Stimulated activated CD4-positive, alpha-beta T cell treated with anti-CD3 and anti-CD28 coated beads, Interleukin-15, amount 100 ng/mL, for 24 hours (primary cell): ENCODE measurements at places on chromosomes 6 and 20.

DNA sequence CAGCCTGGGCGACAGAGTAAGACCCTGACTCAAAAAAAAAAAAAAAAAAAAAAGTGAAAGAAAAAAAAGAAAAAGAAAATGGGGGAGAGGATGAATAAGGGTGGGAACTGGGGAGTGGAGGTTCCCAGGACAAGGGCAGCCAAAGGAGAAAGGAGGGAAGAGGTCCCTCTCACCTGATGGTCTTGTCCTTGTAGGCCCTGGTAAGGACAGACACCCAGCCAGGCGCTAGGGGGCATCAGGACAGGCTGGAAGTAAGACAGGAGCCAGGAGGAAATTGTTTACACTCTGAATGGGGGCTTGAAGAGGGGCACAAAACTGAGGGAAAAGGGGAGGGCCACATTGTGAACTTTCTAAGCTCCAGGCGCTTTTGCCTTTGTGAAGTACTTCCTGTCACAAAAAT, 2.3 kb upstream of the ALDH5A1 start:
- no peak for DNase-seq

DNA sequence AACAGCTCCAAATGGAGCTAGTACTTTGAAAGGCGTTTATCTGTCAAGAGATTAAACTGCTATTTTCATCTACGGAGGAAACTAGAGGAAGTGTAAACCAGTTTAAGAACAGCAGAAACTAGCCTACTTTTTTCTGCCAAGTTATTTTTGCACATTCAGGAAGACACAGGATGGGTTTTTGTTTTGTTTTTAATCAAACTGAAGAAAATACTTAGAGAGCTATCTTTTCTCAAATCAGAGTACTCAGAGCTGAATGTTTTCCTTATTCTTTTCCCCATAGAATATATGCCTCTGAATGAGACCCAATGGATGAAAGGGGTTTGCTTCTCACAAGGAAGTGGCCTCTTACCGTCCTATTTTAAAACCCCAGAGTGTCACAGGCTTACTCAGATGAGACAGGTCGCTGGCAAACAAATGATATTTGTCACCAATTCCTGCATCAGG, 538.5 kb downstream of the CD83 start:
- DNase-seq, result no peak

DNA sequence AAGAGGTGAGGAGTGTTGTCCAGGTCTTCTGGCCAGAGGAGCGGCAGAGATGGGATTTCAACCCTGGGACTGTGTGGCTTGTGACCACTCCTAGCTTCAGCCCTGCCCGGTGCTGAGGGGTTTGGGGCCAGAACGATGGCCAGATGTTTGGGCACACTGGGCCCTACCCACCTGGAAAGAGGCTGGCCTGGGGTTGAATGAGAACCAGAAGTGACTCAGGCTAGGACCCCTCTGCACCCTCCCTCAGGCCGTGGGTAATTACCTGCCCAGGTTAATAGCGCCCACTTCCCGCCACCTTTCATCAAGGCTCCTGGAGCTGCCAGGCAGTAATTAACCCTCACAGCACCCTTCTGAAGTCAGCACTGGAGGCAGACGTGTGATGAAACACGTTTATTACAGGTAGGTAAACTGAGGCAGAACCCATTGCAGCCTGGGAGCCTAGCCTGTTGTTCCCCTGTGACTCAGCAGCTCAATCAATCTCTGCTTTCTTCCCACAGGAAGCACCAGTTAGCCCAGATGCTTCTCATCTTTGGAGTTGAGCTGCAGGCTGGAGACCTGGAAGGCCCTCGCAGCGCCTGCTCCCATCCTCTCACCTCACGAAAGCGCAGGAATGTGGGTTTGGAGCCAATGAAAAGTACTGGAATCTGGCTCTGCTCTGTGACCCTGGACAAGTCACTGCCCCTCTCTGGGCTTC, 120.8 kb downstream of the CEBPB start:
- DNase-seq, result no peak

DNA sequence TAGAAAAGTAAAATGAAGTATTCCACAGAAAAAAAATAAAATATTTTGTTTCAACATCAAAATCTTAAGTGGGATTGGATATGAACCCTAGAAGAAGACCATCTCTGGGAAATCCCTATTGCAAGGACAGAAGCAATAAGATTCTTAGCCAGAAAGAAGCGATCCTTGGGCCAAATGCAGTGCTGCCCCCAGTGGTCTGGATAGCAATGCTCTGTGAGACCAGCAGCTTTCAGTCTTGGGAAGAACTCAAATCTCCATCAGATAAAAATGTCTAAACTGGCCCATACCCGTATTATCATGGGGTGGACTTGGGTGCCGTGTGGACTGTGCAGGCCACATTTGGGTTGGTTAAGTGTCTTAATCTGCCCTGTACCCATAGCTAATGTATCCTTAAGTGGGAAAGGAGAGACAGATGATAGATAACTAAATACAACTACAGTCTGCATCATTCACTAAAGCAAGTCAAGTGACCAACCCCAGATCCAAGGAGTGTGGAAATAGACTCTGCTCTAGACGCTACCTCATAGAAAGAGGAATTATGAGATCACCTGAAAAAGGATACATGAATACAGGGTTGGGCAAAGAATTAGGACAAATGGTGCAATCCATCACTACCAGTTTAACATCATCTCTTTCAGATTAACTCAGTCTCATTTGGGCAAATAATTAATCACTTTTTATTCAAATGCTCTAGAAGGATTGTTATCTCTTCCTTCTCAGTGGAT, 38.9 kb upstream of the SNAP25 start:
- DNase-seq, result no peak

- no peak for DNase-seq
These were observed 20.7 kb downstream of the RIPK1 start for GRCh38 chr6:3088968-3089367.

DNA sequence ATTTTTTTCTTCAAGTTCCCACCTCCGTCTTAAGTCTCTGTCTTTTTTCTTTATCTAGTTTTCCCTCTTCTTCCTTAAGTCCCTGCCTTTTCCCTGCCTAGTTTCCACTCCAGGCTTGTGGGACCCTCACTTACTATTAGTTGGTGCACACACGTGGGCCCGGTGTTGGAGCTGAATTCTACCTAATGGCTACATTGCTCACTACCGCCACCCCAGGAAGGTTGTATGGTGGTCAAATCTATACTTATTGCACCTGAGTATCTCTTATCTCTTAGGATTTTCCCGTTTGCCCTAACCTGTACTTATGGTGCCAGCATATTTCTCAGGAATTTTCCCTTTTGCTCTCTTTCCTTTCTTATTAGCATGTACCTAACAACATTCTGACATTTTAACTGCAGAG, 692.8 kb downstream of the EPM2A start:
- peak; percentile 3 for DNase-seq

GRCh38 chr20:48826883-48827771, 672 bp downstream of the PREX1 start:
- peak; percentile 50 for DNase-seq

GRCh38 chr20:33177866-33178265, 9.9 kb downstream of the BPIFA2 start:
- no peak for DNase-seq

GRCh38 chr6:27889628-27890444, 22.4 kb downstream of the OR2B2 start:
- DNase-seq, result peak; percentile 28

DNA sequence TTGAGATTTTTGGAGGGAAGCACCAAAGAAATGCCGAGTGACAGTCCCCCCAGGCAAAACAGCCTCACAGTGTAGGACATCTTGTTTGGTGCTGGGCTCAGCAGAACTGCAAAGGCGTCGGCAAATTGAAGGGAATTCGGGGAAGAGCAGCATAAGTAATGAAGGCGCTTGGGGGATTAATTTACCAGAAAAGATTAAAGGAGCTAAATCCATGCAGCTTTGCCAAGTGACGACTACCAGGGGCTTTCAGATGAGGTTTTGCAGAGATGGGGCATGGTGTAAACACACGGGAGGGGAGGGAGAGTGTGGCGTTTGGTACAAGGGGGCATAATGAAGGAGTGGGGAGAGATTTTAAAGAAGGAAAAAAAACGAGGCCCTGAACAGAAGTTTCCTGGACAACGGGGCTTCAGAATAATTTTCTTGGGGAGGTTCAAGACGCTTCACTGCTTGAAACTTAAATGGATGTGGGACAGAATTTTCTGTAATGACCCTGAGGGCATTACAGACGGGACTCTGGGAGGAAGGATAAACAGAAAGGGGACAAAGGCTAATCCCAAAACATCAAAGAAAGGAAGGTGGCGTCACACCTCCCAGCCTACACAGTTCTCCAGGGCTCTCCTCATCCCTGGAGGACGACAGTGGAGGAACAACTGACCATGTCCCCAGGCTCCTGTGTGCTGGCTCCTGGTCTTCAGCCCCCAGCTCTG, 45.4 kb upstream of the CDH22 start:
- DNase-seq, result no peak

GRCh38 chr20:47760686-47761481, 24.4 kb downstream of the SULF2 start:
- DNase-seq, result no peak

DNA sequence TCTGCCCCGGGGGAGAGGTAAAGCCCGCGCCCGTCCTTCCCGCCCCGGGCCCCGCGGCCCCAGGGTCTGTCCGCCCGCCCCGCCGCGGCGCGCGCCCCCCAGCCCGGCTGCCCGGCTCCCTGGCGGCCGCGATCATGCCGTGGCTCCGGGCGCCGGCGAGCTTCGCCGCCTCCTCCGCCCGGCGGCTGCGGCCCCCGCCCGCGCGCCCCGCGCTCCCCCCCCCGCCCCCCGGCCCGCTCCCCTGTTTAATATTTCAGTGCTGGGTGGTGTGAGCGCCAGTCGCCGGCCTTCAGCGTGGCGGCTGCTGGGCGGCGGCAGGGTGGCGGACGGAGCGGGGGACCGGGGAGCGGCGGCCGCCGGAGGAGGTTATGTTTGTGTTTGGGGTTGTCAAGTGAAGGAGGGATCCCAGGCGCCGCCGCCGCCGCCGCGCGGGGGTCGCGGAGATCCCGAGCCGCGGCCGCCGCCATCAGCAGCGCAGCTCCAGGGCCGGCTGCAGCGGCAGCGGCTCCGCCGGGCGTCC, at the start of gene HIVEP1:
Gene HIVEP1, plus strand, starts transcription at position 275 of the 520 bp plus-strand sequence. CDS start 3,317 bp downstream, outside the sequence.
- no peak for DNase-seq

DNA sequence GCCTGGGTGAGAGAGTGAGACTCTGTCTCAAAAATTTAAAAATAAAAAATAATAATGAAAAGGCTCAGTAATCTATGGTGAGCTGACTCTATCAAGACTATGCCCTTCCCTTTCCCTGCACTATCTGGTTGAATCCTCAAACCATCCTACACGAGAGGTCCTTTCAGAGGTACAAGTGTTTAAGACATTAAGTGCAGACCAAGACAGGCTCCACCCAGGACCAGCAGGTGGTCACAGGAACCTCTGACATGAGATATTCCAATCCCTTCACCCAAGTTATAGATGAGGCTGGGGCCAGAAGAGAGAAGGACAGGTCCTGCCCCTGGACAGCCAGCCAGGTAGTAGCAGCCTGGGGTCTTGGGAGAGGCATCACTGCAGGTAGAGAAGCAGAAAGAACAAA, 182.6 kb downstream of the NFATC2 start:
- DNase-seq, result no peak

- no peak for DNase-seq
These were observed 68.5 kb downstream of the CNKSR3 start for GRCh38 chr6:154441995-154442310.

GRCh38 chr6:137269803-137270202, 50.6 kb upstream of the IFNGR1 start:
- no peak for DNase-seq

DNA sequence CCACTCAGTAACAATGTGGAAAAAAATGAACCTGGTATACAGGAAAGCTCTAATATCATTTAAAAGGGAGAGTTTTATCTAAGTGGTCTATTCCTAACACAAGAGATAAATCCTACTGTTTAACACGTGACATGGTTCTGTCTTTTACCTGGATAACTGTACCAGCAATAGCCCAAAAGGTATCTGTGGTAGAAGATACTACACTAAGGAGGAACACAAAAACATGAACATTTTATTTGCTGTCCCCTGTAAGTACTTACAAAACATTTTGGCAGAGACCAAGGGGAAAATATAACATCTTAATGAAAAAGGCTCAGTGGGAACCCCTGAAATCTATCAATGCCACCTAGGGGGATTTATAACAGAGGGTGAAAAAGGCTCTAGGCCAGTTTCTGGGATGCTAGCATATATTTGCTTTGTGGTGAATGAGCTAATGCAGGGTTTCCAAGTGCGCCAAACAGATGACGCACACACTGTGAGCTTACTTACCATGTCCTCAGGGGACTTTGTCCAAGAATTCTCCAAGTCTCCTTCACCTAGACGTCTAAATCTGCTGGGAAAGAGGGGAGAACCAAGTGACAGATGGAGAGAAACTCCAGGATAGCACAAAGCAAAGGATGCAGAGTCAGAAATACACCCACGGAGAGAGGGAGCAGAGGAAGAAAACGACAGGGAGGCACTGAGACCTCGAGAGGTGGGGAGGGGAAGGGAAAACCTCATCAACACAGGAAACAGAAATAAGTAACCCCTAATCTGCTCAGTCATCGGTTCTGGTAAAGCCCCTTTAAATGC, 147.9 kb upstream of the PRND start:
- no peak for DNase-seq

DNA sequence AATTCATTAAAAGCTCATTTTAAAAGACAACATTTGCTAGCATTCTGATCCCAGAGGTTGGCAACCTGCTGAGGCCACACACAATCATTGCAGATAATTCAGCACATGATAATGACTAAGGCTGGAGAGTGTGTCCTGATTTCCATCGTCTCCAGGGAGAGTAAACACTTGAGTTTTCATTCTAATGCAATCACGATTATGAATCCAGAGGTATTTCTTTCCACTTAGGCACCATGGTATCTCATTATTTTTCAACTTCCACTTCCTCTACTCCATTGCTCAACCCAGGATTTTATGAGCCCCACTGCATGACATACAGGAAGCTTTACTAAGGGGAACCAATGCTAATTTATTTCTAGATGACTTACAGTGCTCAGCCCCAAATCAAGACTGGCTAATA, 273.8 kb upstream of the AGPAT4 start:
- no peak for DNase-seq

DNA sequence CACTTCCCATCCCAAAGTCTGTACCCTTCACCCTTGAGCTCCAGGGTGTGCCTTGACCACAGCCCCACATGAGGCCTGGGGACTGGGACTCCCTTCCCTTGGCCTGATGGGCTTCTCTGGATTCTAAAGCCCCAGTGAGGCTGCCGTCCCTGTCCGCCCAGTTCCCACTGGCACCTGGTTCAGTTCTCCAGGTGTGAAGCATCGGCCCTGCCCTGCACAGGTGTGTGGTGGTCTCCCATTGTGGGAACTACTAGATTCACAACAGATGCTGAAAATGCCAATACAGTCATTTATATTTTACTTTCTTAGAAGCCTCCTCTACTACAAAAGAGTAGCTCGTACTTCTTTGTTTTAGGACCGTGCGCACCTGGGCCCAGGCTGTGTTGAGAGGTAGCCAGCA, 72.8 kb downstream of the TTLL2 start:
- DNase-seq, result no peak
